ENCODE measurements at places on chromosomes 13 and 19.

- no peak for DNase-seq
Observed at GRCh38 chr13:97215325-97215724, 6.8 kb upstream of the MBNL2 start.

GRCh38 chr13:100630555-100630954 is 42.0 kb upstream of the GGACT start:
- DNase-seq = no peak

GRCh38 chr13:40255551-40255950 is 410.9 kb downstream of the FOXO1 start:
- no peak for DNase-seq

- DNase-seq = no peak
Observed at GRCh38 chr13:27290715-27291114, 20.1 kb downstream of the RASL11A start.

- DNase-seq = no peak
Observed at GRCh38 chr19:14159059-14159458, 22.7 kb upstream of the ASF1B start.

- DNase-seq = no peak
Observed at GRCh38 chr13:37011002-37011401, 10.4 kb downstream of the EXOSC8 start.

DNA sequence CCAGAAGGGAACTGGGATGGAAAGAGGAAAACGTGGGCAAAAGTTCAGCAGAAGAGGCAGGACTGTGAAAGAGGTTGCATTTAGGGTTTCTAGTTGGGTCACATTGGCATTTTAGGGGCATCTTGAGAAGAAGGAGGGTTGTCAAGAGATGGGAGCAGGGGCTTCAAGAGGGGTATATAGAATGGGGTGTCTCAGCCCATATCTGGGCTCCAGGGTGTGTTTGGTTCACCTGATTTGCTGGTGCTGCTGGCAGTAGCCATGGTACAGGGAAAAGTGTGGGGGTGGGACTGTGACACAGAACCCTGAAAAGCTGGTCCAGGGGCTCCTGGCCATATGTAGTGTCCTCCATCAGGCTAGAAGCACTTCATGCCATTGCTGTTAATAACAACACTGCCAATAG is 22.5 kb downstream of the MAST3 start:
- DNase-seq = no peak

Measured in A172 (cell line).